ENCODE measurements at places on chromosomes 3 and 15. TPM values are rescaled to one million over a fixed set of nuclear protein-coding genes. Genes with fewer than 3 reads are reported as not detected.
A peak's percentile ranks its signal among the peaks of the same experiment; 100 is the strongest.

Gene LRRC49
- 5.6 TPM for total RNA-seq

Gene LZTFL1
- 11.9 TPM for total RNA-seq

GRCh38 chr3:4771243-4771642 lies 208.0 kb upstream of the BHLHE40 start:
- DNase-seq, result no peak

GRCh38 chr15:59298225-59298853 lies 74.3 kb downstream of the MYO1E start:
- DNase-seq, result no peak

DNA sequence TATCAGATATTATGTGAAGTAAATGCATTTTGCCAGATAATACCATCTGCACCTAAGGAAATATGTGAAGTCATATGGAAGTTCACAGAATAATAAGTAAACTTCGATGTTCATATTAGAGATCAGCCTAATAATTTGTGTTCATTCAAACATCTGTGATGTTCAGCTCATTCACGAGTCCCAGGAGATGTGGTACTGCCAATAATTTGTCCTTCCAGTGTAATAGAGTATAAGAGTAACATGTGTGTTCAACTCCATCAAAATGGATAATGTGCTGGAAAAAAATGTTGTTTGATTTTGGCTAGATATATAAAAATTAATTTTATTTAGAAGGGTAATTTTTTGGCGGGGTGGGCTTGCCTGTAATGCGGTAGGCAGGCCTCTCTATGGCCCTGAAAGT lies 75.4 kb upstream of the ARL6 start:
- no peak for DNase-seq

GRCh38 chr15:91456251-91456718 lies 356.2 kb downstream of the SV2B start:
- no peak for DNase-seq

- peak; percentile 8 for DNase-seq
These were observed 5.8 kb downstream of the C3orf20 start for GRCh38 chr3:14680716-14681115.

Gene GOLGA8J
- total RNA-seq, result not detected

- no peak for DNase-seq
These were observed 21.0 kb downstream of the TMEM158 start for GRCh38 chr3:45205126-45205525.

Gene PTX3
- 1,084 TPM for total RNA-seq

- DNase-seq, result no peak
These were observed 40.4 kb upstream of the PRICKLE2 start for GRCh38 chr3:64265646-64266045.

- no peak for DNase-seq
These were observed 1.8 kb upstream of the MYL3 start for GRCh38 chr3:46865031-46865507.

Gene NCEH1
- total RNA-seq, result 24.7 TPM

GRCh38 chr3:43326891-43327581 lies 40.7 kb downstream of the SNRK start:
- no peak for DNase-seq

DNA sequence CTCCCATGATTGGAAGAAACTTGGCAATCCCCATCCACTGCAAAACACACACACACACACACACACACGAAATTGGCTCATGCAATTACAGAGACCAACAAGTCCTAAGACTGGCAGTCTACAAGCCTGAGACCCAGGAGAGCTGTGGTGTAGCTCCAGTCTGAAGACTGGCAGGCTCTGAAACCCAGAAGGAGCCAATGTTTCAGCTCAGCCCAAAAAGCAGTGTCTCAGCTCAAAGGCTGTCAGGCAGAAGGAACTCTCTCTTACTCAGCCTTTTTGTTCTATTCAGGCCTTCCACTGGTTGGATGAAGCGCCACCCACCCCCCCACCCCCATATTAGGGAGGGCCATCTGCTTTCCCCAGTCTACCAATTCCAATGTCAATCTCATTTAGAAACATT lies 32.1 kb downstream of the MESD start:
- DNase-seq, result no peak

DNA sequence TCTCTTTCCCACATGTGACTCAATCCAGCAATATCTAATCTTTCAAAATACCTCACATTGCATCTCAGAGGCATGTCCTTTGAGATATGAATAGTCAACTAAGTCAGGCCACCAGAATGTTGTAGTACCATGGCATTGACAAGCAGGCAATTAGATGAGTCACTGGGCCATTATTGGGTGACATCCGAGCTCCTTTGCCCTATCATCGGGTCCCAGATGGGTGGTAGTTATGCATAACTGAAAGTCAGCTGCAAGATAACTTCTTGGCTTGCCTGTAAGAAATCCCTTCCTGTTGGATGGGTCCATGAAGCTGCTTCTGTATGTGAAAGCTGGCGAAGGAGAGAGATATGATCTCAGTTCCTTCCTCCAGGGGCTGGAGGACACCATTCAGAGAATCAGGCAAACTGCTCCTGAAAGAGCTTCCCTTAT lies 32.8 kb downstream of the ARRDC4 start:
- no peak for DNase-seq

Gene KCNMB3
- total RNA-seq, result 0.46 TPM

DNA sequence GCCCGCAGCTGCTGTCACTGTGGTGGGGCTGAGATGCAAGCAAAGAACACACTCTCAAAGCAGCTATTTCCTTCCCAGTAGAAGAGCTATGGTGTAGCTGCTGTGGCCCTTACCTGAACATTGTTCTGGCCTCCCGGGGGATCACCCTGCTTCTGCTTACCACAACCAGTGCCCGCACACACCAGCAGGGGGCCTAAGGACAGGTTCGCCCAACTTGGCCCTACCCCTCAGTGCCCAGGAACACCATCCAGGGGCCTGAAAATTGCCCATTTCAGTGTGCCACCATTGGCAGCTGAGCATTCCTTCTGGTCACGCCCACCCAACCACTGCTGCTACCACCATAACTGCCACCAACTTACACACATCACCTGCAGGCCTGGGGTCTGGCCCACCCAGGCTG lies 113.0 kb downstream of the TP63 start:
- no peak for DNase-seq

Gene INSYN1
- total RNA-seq, result 0.26 TPM

GRCh38 chr3:184742676-184743135 lies 30.8 kb upstream of the MAGEF1 start:
- no peak for DNase-seq

GRCh38 chr3:185677146-185677829 lies 91.2 kb downstream of the SENP2 start:
- DNase-seq, result peak; percentile 63

GRCh38 chr3:157920822-157921700 lies 185.2 kb downstream of the SHOX2 start:
- DNase-seq, result no peak

GRCh38 chr3:36871379-36872126 lies 73.3 kb downstream of the TRANK1 start:
- DNase-seq, result no peak

Gene EEF1AKMT4
- total RNA-seq, result 4.7 TPM

DNA sequence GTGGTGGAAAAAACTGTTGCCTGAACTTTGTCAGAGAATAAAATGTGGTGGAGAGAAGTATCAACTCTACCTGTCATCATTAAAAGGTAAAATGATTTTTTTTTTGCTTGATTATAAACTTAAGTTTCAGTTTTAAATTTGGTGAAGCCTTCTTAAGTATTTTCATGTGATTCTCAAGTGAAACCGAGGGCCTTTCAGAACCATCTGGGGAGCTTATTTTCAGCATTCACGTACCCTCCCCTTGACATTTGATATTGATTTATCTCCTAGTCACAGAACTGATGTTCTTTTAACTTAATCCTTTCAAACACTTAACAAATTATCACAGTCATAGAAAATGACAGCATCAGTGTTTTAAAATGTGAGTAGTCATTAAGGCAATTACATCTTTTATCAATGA lies 38.5 kb downstream of the HPS3 start:
- DNase-seq, result no peak

- DNase-seq, result no peak
These were observed 95.0 kb downstream of the FAM43A start for GRCh38 chr3:194780706-194781105.

GRCh38 chr3:14823393-14823792 lies 4.6 kb downstream of the FGD5 start:
- no peak for DNase-seq

GRCh38 chr15:38414357-38414756 lies 39.6 kb upstream of the FAM98B start:
- peak; percentile 10 for DNase-seq

DNA sequence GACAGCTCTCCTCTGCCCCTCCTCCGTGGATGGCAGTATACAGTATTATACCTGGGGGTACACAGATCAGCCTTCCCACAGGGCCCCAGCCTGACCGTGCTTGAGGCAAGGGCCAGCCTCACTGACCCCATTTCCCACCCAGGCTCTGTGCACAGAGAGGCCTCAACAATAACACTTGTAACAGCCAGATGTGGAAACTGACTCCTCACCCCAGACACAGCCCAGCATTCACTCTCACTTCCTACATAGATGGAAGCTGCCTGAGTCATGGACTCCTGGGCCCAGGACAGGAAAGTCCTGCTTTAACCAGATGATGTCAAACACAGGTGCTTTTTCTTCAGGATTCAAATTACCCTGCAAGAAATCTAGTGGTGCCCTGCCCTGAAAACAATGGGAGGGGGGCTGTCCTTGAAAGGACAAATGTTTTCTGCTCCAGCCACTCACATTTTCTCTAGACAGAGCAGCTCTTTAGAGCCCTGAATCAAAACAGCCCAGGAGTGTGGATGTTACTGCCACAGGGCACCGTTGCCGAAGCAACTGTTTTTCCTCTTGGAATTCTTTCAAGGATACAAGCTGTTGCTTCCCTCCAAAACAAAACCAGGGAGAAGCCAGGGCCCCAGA lies 16.4 kb downstream of the CCDC12 start:
- peak; percentile 74 for DNase-seq

Gene SHC4
- total RNA-seq, result 0.18 TPM

- DNase-seq, result no peak
These were observed 37.2 kb downstream of the B3GNT5 start for GRCh38 chr3:183290216-183290615.

- DNase-seq, result no peak
These were observed 109.4 kb downstream of the LRTM1 start for GRCh38 chr3:54818486-54818885.

- no peak for DNase-seq
These were observed 45.9 kb upstream of the TMEM115 start for GRCh38 chr3:50405249-50405648.

DNA sequence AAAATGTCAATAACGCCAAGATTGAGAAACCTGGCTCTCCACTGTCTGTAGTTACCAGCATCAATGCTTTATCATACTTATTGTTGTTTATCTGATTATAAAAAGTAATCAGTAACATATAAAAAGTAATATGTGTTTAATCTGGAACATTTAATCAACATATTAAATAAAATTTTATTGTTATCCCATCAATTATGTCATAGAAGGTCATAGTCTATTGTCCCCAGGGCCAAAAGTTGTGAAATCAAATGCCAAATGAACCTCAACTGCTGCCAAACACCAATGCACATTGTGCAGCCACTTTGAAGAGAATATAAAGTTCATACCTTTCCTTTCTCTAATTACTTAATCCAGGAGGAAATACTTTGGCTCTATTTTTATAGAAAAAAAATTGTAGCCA lies 106.6 kb downstream of the EOMES start:
- DNase-seq, result no peak

Gene DUOX1
- not detected for total RNA-seq

Gene IL16
- 0.20 TPM for total RNA-seq

Gene ASTE1
- 8.5 TPM for total RNA-seq

GRCh38 chr3:195260280-195260905 lies 10.6 kb downstream of the XXYLT1 start:
- DNase-seq, result no peak

Gene SCAANT1
- total RNA-seq, result not detected

DNA sequence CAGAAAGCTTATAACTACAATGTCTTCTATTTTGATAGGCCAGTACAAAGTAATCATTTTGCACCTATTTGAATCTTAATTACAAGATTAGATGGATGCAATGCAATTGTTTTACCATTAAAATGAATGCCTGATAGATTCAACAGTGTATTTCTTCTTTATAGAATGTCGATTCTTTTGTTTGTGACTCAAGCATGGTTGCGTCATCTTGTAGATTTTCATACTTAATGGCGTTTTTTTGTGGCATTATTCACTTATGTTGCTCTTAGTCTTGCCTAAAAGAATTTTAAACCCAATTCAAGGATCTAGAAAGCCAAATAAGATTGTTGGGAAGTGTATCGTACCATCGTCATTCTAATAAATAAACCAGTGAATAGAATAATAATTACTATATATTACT lies 21.4 kb downstream of the ZBTB38 start:
- no peak for DNase-seq

GRCh38 chr3:188279502-188280335 lies 125.8 kb downstream of the LPP start:
- no peak for DNase-seq
